ENCODE measurements at places on chromosomes 16 and 17.
A peak's percentile ranks its signal among the peaks of the same experiment; 100 is the strongest.

- no peaks in the 10 kb centered on the region for H3K4me1 ChIP-seq
- no peaks in the 10 kb centered on the region for H3K27me3 ChIP-seq
Observed at GRCh38 chr17:35889241-35889640, 9.1 kb upstream of the CCL5 start.

- no peak for DNase-seq
- peaks cover 2% of the 10 kb centered on the region for H3K27me3 ChIP-seq
- no peak overlapping the region for H3K27ac ChIP-seq
- no peak overlapping the region for H3K4me3 ChIP-seq
- H3K4me1 ChIP-seq, result peaks cover 7% of the 10 kb centered on the region
Observed at GRCh38 chr16:84292011-84292410, 2.7 kb upstream of the WFDC1 start.

DNA sequence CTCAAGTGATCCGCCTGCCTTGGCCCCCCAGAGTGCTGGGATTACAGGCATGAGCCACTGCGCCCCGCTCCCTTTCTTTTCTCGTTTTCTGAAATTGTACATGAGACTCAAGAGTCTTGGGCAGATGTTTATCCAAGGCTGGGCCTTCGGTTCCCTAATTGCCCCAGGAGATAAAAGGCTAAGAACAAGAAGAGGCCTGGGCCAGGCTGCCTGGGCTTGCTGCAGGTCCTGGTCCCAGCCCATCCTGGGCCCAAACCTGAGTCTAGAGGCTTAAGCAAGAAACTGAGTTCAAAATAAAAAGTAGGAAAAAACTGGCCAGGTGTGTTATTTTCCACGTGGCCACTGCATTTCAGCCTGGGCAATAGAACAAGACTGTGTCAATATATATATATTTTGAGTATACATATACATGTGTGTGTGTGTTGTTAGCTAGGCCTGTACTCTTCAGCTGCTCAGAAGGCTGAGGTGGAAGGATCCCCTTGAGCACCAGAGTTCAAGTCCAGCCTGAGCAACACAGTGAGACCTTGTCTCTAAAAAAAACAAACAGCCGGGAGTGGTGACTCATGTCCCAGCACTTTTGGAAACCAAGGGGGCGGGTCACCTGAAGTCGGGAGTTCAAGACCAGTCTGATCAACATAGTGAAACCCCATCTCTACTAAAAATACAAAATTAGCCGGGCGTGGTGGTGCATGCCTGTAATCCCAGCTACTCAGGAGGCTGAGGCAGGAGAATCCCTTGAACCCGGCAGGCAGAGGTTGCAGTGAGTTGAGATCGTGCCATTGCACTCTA is 6.8 kb upstream of the CLUH start:
- H3K27me3 ChIP-seq, result no peaks in the 10 kb centered on the region
- H3K4me1 ChIP-seq, result no peaks in the 10 kb centered on the region
- H3K36me3 ChIP-seq, result no peaks in the 10 kb centered on the region
- no peak overlapping the region for H3K27ac ChIP-seq

DNA sequence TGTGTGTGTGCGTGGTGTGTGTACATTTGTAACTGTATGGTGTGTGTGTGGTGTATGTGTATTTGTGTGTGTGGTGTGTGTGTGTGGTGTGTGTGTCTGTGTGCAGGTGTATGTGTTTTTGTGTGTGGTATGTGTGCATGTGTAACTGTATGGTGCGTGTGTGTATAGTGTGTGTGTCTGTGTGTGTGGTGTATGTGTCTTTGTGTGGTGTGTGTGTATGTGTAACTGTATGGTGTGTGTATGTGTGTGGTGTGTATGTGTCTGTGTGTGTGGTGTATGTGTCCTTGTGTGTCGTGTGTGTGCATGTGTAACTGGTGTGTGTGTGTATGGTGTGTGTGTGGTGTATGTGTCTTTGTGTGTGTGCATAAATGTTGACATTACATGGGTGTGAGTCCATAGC is 163.7 kb upstream of the PLCG2 start:
- H3K36me3 ChIP-seq, result no peaks in the 10 kb centered on the region
- H3K4me3 ChIP-seq, result no peak overlapping the region
- peaks cover 17% of the 10 kb centered on the region for H3K4me1 ChIP-seq
- DNase-seq, result no peak
- H3K27ac ChIP-seq, result no peak overlapping the region

DNA sequence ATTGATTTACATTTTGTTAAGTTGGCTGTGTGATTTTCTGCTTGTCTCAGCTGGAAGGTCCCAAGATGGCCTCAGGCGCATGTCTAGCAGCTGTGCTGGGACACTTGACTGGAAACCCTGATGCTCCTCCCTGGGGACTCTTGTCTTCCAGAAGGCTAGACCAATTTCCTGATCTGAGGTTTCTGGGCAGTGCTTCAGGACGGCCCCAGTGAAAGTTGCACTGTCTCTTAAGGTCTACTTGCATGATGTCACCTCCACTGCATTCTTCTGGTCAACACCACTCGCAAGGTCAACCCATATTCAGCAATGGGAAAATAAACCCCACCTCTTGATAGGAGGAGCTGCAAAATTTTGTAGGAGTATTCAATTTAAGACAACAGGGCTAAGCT is 116.0 kb downstream of the SALL1 start:
- no peak overlapping the region for H3K27ac ChIP-seq
- no peak for DNase-seq
- H3K4me3 ChIP-seq, result no peak overlapping the region
- H3K27me3 ChIP-seq, result no peaks in the 10 kb centered on the region
- H3K36me3 ChIP-seq, result no peaks in the 10 kb centered on the region

GRCh38 chr16:83813823-83814658 is 6.3 kb downstream of the HSBP1 start:
- peaks cover 26% of the 10 kb centered on the region for H3K36me3 ChIP-seq
- H3K27ac ChIP-seq, result no peak overlapping the region
- DNase-seq, result peak; percentile 18
- H3K4me3 ChIP-seq, result no peak overlapping the region

DNA sequence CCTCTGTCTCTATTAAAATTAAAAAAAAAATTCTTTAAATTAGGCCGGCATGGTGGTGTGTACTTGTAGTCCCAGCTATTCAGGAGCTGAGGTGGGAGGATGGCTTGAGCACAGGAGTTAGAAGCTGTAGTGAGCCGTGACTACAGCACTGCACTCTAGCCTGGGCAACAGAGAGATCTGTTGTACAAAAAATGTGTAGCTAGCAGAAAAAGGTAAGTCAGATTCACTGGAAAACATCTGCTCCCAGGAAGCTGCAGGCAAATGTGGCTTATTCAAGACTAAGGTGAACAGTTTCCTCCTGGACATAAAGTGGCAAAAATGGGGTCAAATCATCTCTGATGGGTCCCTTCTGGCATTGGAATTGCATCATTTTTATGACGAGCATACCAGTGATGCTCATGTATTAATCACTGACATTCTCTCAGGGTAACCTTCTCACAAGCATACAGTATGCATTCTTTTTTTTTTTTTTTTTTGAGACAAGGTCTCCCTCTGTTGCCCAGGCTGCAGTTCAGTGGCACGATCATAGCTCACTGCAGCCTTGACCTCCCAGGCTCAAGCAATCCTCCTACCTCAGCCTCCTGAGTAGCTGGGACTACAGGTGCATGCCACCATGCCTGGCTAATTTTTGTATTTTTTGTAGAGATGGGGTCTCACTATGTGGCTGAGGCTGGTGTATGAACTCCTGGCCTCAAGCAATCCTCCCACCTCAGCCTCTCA is 48.7 kb downstream of the CPPED1 start:
- no peaks in the 10 kb centered on the region for H3K36me3 ChIP-seq
- H3K27me3 ChIP-seq, result no peaks in the 10 kb centered on the region
- no peak overlapping the region for H3K27ac ChIP-seq

DNA sequence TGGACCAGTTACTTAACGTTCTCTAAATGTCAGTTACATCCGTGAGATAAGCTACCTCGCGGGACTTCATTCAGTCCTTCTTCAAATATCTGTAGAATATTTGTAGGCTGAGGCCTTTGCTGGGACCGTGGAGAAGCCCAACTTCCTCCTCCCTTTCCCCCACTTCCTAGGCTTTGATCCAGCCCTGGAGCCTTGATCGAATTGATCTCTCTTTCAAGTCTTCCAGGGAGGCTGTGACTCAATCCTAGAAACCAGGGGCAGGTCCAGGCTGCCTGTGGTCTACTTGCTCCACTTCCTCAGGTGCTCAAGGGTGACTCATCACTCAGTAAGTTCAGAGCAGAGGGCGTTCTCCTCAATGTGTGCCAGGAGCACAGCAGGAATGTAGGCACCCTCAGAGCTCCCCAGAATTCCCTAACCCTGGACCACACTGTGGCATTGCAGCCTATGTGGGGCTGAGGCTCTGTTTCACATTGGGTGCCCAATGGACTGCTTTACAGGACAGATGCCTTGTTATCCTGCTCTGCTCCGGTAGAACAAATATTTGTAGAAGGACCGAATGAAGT is 11.2 kb upstream of the CEP20 start:
- H3K27ac ChIP-seq, result no peak overlapping the region
- no peak overlapping the region for H3K4me3 ChIP-seq
- no peaks in the 10 kb centered on the region for H3K36me3 ChIP-seq
- peaks cover 5% of the 10 kb centered on the region for H3K4me1 ChIP-seq
- no peak for DNase-seq

- no peak overlapping the region for H3K4me3 ChIP-seq
- no peaks in the 10 kb centered on the region for H3K27me3 ChIP-seq
- H3K27ac ChIP-seq, result no peak overlapping the region
- no peaks in the 10 kb centered on the region for H3K36me3 ChIP-seq
- no peaks in the 10 kb centered on the region for H3K4me1 ChIP-seq
Observed at GRCh38 chr17:22286337-22287041, 594.2 kb downstream of the KCNJ18 start.

- peaks cover 4% of the 10 kb centered on the region for H3K4me1 ChIP-seq
- DNase-seq, result no peak
- no peak overlapping the region for H3K27ac ChIP-seq
- H3K36me3 ChIP-seq, result no peaks in the 10 kb centered on the region
Observed at GRCh38 chr17:41480136-41480535, 815 bp downstream of the KRT35 start.

GRCh38 chr17:43967251-43967875 is 13.6 kb upstream of the PYY start:
- H3K27ac ChIP-seq, result no peak overlapping the region
- H3K4me1 ChIP-seq, result no peaks in the 10 kb centered on the region
- no peaks in the 10 kb centered on the region for H3K36me3 ChIP-seq
- H3K4me3 ChIP-seq, result no peak overlapping the region

DNA sequence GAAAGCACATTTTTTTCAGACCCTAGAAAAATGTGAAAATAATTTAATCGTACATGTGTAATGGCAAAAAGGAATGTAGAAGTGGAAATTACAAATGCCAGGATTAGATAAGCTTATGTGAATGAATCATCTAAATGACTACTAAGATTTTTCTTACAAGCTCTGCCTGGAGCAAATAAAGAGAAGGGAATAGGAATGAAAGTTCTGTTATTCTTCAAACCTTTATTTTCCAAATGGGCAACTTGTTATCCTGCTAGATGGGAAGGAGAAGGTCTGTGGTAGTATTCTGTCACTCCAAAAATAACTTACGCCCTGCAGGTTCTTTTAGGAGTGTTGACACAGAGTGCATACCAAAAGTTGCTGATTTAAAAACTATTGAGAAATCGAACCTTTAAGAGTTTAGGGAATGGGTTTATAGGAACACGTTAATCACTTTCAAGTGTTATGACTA is 9.7 kb downstream of the CTCF start:
- H3K36me3 ChIP-seq, result peaks cover 40% of the 10 kb centered on the region
- no peak overlapping the region for H3K27ac ChIP-seq
- no peaks in the 10 kb centered on the region for H3K27me3 ChIP-seq
- H3K4me3 ChIP-seq, result no peak overlapping the region
- no peak for DNase-seq
- H3K4me1 ChIP-seq, result peaks cover 12% of the 10 kb centered on the region

- H3K27ac ChIP-seq, result no peak overlapping the region
- H3K36me3 ChIP-seq, result no peaks in the 10 kb centered on the region
- no peak overlapping the region for H3K4me3 ChIP-seq
- H3K4me1 ChIP-seq, result no peaks in the 10 kb centered on the region
- no peaks in the 10 kb centered on the region for H3K27me3 ChIP-seq
- no peak for DNase-seq
Observed at GRCh38 chr16:49617710-49618330, 238.1 kb downstream of the ZNF423 start.

GRCh38 chr16:58493756-58494431 is 6.0 kb upstream of the NDRG4 start:
- peaks cover 2% of the 10 kb centered on the region for H3K27me3 ChIP-seq
- no peaks in the 10 kb centered on the region for H3K4me1 ChIP-seq
- DNase-seq, result no peak
- no peak overlapping the region for H3K4me3 ChIP-seq

- no peaks in the 10 kb centered on the region for H3K27me3 ChIP-seq
- no peaks in the 10 kb centered on the region for H3K36me3 ChIP-seq
- H3K27ac ChIP-seq, result no peak overlapping the region
- H3K4me3 ChIP-seq, result no peak overlapping the region
- no peak for DNase-seq
- H3K4me1 ChIP-seq, result no peaks in the 10 kb centered on the region
Observed at GRCh38 chr17:10815319-10815718, 11.4 kb upstream of the TMEM238L start.

DNA sequence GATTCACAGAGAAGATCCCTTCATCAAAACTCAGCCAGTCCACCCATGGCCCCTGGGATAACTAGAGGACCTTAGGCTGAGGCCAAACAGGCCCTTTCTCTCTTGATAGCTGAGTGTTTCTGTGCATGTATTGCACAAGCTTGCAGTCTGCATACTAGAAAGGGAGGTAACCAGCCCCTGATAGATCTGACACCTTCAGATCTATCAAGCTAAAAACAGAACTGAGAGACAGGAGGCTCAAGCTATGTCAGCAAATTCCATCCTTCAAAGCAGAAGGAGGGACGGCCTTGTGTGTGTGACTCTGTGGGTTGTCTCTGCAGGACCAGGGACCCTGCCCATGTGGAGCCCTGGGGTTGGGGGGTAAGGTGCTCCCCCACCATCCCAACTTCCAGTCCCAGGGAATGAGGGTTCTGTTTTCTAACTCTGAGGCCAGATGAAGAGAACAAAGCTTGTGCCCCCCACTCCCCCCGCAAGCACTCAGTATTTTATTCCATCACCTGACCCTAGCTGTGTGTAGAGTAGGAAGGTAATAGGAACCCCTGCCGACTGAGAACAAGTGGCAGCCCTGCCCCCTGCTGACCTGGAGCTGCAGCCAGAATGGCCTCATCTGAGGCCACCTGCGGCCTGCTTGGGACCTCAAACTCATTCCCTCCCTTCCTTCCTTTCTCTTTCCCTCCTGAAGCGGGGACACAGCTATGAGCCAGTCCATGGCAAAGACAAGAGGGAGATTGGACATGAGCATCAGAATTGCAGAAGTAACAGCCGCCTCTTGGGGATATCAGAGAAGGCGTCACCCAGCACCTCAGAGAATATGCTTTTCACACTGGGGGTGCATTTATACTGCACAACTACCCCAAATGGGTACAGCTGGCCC is 63.8 kb downstream of the SMPD3 start:
- H3K4me3 ChIP-seq, result no peak overlapping the region
- DNase-seq, result peak; percentile 58
- H3K4me1 ChIP-seq, result peaks cover 64% of the 10 kb centered on the region
- no peaks in the 10 kb centered on the region for H3K36me3 ChIP-seq

- no peaks in the 10 kb centered on the region for H3K27me3 ChIP-seq
- no peaks in the 10 kb centered on the region for H3K36me3 ChIP-seq
- no peaks in the 10 kb centered on the region for H3K4me1 ChIP-seq
- peak; percentile 12 for DNase-seq
- no peak overlapping the region for H3K4me3 ChIP-seq
- no peak overlapping the region for H3K27ac ChIP-seq
Observed at GRCh38 chr17:3447625-3448024, 14.0 kb upstream of the OR1E2 start.

- no peak overlapping the region for H3K4me3 ChIP-seq
- H3K27me3 ChIP-seq, result no peaks in the 10 kb centered on the region
- H3K4me1 ChIP-seq, result no peaks in the 10 kb centered on the region
Observed at GRCh38 chr17:41871789-41872188, 6.6 kb upstream of the KLHL11 start.

Data from B cell (primary cell).